NCI-H1930 (cell line): ENCODE measurements at places on chromosomes 2 and 18.

DNA sequence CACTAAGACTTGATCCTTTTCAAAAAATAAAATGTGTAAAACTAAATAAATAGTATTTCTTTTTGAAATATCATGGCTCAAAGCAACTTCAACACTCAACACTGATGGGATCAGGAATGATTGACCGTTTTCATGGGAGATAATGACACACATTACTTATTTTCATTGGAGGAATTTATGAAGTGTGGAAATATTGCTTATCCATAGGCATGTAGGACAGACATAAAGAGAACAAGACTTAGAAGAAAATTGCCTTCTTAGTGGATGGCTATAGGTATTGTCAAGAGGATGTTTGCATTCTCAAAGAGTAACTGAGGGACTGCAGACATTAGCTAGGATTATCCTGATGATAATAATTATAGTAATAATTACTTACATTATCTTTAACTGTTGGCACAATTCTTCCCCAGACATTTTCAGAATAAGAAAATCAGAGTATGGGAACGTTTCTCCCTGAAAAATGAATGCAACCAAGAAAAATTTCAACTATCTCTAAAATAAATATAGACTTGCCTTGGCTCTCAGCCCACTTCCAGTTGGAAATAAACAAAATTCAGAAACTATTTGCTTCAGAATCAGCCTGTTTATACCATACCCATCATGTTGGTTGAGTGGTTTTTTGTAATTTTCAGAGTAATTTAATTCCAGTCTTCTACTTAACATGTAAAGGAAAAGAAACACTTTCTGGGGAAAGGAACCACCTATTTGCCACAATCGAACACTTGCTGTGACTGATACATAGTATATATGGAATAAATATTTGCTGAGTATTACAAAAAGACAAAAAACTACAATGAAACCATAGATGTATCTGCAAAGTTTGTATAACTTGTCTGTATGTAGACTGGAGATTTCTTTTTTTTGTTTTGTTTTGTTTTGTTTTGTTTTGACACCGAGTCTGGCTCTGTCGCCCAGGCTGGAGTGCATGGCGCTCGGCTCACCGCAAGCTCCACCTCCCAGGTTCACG, 165.7 kb downstream of the TMX3 start:
- DNase-seq: no peak

DNA sequence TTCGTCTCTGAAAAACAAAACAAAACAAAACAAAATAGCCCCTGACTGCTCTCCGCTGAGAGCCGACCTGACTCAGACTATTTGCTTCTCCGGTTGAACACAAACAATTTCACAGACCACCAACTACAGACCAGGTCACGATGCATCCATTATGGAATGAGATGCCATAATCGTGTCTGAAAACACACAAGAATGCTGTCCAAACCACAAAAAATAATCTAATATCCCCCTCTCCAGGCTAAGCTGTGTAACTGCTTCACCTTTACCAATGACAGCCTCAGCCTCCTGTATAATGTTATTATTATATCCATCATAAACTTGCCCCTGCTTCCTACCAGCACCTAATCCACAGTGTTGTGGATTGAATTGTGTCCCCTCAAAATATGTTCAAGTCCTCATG, 114.7 kb downstream of the DNAH6 start:
- DNase-seq: no peak

GRCh38 chr2:123303731-123304130, 721.4 kb upstream of the CNTNAP5 start:
- no peak for DNase-seq

GRCh38 chr18:48018851-48019250, 88.4 kb upstream of the SMAD2 start:
- no peak for DNase-seq

- no peak for DNase-seq
Measured at GRCh38 chr2:149185942-149186490, 144.4 kb upstream of the LYPD6 start.

DNA sequence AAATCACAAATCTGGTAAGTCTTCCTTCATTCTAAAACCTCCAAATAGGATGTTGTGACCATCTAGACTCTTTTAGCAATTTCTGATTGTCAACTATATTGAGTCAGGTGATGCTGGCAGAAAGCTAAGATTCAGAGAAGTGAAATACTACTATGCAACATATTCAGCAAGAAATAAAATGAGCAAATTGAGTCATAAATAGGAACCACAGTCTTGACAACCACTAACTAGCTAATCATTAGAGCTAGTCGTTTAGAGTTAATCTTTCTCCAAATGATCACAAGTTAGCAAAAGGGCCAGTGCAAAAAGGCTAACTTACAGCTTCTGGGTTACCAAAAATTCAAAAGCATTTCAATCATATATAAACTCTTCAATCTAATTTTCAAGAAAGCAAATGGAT, 54.5 kb downstream of the ROCK1 start:
- no peak for DNase-seq

GRCh38 chr2:155372969-155373368, 674.5 kb downstream of the KCNJ3 start:
- no peak for DNase-seq

DNA sequence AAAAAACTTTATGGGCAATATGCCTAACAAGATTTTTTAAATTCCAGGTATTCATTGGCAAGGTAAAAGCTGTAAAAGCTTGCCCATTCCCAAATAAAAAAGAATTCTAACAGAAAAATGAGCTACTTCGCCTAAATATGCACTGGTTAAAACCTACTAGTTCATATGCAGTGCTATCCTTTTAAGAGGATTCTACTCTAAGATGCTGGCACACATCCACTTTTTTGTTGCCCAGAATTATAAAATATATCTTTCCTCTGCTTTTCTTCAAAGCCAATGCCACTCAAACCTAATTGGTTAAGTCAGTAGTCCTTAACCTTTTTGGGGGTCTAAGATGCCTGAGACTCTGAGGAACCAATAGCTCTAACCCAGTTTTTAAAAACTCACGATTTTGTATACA, 3.2 kb downstream of the XPO1 start:
- DNase-seq: no peak

DNA sequence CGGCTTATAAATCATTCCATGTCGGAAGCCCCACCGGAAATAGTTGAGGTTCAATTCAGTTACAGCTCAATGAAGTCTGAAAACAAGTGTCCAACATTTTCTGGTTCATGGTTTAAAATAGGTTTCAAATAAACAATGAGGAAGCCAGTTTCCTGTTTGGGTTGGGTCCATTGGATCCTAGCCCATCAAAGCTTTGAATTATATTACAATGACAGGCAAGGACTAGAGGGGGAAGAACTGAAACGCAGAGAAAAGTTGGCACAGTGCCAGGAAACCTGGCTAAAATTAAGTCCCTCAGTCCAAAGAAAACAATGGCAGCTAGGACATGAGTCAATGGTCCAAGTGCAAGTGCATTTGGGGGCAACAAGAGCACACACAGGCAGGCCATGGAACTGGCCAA, 32.0 kb downstream of the SLC14A1 start:
- no peak for DNase-seq

DNA sequence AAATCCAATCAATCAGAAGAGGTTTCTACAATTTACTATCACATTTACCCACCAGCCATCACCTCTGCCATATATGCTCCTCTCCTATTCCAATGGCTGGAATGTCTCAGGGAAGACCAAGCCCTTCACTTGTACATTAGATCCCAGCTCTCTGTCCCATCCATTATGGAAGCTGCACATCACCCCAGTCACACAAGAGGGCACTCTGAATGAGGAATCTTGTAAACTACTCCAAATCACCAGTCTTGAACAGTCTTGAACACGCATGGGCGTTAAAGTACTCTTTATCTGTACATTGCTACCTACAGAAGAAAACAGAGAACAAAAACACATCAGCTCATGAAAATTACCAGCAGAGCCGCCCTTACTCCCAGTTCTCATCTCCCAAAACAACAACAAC, 38.7 kb downstream of the ZC3H8 start:
- DNase-seq: no peak

DNA sequence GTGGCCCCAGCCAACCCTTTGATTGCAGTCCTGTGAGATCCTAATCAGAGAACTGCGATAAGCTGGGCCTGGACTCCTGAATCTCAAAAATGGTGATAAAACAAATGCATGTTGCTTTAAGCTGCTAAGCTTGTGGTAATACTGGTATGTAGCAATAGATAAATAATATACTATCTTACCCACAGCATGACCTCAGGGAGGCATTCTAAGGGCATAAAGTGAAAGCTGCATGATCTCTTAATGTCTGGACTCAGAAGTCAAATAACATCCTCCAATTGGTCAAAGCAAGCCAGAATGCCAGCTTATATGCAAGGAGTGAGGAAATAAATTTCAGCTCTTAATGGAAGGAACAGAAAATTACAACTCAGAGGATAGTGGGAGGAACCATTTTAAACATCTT, 246.1 kb downstream of the FSIP2 start:
- DNase-seq: no peak

- DNase-seq: no peak
Measured at GRCh38 chr2:118622913-118623312, 224.5 kb downstream of the EN1 start.

DNA sequence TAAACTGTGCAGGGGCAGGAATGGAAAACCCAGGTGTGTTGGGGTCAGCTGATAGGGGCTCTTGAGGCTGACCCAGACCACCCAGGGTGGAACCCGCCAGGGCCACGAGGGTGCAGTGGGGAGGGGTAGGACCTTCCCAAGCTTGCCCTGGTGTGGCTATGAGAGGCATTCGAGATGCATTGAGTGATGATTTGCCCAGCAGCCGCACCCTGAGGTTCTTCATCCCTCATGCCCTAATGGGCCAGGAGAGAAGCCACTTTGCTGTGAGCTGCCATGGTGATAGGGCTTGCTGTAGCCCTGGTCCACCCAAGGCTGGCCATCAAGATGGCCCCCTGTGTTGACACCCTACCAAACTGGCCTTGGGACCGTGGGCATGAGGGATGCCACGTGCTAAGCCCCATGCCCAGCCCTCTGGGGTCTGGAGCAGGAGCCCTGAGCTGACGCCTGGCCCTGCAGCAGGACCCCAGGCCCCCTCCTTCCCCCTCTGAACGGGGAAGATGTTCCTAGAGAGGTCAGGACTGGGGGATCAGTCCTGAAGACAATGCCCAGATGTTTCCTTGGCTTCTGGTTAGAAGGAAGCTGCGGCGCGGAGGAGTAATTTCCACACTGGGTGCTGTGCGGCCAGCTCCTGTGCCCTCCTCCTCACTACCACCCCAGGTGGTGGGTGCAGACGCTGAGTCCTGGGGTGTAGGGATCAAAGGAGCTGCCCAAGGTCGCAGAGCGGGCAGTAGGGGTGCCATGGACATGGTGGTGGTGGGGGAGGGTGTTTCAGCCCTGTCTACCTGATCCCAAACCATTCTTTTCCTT, 122.5 kb upstream of the HDAC4 start:
- no peak for DNase-seq

DNA sequence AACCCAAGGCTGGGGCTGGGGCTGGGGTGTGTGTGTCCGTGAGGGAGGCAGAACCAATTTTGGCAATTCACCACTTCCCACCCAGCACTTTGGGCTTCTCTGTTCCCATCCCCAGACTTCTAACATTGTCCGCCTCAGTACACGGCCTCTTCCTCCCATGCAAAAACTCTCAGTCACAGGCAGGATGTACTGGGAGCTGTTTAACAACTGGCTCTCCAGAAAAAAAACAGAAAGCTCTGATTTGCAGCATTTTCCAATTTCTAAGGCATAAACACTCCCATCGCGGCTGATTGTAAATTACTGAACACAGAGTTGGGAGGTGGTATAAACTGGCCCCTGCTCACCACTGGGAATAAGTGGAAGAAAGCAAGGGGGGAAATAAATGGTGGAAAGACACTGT, 73.1 kb upstream of the MAP4K3 start:
- DNase-seq: no peak

DNA sequence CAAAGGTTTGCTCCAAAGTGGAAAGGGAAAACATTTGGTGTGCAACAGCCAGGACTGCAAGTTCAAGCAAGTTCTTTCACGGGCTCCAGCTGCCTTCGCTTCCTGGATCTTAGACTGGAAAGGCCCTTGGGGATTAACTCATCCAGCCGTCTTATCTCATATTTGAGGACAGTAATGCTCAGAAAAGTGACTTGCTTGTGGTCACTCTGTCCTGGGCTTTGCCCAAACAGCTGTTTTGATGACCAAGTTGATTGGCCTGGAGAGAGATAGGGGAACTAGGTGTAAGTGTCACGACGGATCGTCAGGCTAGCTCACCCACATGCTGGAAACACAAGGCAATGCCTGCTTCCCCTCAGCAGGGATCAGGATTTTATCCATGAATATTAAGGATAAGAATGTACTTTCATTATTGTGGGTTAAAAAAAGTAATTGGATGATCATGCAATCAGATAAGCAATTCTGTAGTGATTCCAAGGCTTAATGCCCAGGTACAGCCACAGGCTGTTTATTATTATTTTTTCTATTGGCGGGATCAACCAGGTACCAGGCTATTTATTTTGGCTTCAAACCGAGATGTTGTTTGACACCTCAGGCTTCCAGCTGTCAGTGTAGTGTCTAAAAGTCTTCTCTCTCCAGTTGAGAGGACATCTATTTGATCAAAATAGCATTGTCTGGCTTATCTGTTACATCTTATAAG, 162.5 kb upstream of the EPAS1 start:
- DNase-seq: no peak

DNA sequence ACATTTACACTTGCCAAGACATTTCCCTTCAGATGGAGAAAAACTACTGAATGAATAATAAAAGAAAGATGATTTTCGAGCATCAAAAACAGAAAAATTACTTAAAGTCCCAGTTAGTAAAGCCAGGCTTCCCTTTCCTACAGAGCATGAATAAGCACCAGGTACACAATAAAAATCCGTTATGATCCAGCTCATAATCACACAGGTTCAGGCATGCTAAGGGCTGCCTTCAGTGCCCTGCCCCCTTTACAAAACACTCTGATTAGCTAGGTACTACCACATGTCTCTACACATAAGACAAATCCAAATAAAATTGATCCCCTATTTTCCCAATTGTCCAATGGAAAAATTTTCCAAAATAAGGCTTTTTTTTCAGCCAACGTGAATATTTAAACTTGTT, 413.2 kb upstream of the LRATD1 start:
- DNase-seq: no peak

GRCh38 chr18:47799376-47799775, 131.1 kb downstream of the SMAD2 start:
- DNase-seq: no peak

DNA sequence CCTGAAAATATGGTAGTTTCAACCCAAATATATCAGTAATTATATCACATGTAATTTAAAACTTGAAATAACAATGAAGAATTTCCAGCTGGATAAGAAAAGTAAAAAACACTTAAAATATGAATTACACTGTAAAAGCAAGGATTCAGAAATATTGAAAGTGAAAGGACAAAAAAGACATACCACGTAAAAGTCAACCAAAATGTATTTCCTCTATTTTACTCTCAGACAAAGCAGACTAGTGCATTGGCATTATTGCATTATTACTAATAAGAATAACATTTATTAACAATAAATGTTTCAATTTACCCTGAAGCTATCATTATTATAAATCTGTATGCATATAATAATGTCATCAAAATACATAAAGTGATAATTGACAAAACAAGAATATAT, 445.1 kb upstream of the TRIB2 start:
- no peak for DNase-seq
